RCC 7860 (cell line): ENCODE measurements at places on chromosomes 16 and 17.

GRCh38 chr17:17070931-17071330 is 28.7 kb downstream of the MPRIP start:
- no peak for DNase-seq

- DNase-seq, result no peak
Measured at GRCh38 chr17:82888583-82889495, 49.0 kb upstream of the ZNF750 start.

GRCh38 chr17:77125432-77125901 is 15.3 kb upstream of the SEC14L1 start:
- peak; percentile 100 for DNase-seq

DNA sequence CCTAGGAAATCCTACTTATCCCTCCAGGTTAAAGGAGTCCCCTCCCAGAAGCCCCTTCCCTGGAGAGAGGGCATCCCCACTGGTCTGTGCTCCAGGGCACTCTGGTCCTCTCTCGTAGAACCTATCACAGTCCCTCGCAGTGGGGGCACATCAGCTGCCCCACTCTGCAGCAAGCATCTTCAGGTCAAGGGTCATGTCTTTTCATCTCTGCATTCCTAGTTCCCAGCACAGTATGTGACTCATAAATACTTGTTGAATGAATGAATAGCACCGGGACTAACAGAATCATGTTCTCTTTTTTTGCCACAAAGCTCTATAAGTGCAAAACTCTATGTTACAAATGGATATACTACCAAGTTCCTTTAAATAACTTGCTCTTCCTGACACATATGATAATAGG is 36.0 kb downstream of the RNF157 start:
- peak; percentile 74 for DNase-seq

DNA sequence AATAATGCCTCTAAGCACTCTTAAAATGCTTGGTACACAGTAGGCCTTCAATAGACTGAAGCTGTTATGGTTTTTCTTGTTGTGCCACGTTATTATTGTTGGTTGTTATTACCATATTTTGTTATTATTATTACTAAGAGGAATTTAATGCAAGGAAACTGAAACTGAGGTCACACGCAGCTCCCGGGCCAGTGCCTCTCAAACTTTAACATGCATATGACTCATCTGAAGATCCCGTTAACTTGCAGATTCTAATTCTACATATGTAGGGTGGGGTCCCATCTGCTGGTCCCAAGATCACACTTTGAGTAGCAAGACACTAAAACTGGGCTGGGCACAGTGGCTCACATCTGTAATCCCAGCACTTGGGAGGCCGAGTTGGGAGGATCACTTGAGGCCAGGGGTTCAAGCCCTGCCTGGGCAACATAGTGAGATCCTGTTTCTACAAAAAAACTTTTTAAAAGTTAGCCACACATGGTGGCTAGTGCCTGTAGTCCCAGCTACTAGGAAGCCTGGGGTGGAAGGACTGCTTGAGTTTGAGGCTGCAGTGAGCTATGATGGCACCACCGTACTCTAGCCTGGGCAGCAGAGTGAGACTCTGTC is 888 bp downstream of the ACSM5 start:
- no peak for DNase-seq

DNA sequence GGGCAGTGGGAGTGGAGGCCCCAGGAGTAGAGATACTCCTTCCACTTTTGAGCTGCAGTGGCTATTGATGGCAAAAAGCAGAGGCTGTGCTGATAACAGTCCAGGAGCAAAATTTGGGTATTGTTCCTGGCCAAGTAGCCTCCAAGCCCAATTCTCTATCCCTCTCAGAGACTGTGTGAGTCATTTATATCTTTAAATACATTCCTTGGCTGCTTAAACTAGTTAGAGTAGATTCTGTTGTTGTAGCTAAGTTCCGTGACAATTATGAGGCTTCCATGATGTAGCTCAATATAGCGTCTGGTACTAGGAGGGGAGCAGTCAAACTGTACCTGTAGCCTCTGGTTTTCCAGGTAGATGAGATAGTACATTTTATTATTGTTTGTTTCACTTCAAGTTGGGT is 19.9 kb upstream of the UBE2G1 start:
- no peak for DNase-seq

GRCh38 chr17:40671282-40671681 is 6.3 kb upstream of the KRT222 start:
- DNase-seq, result no peak

- no peak for DNase-seq
Measured at GRCh38 chr16:4920826-4921225, 16.1 kb downstream of the PPL start.

DNA sequence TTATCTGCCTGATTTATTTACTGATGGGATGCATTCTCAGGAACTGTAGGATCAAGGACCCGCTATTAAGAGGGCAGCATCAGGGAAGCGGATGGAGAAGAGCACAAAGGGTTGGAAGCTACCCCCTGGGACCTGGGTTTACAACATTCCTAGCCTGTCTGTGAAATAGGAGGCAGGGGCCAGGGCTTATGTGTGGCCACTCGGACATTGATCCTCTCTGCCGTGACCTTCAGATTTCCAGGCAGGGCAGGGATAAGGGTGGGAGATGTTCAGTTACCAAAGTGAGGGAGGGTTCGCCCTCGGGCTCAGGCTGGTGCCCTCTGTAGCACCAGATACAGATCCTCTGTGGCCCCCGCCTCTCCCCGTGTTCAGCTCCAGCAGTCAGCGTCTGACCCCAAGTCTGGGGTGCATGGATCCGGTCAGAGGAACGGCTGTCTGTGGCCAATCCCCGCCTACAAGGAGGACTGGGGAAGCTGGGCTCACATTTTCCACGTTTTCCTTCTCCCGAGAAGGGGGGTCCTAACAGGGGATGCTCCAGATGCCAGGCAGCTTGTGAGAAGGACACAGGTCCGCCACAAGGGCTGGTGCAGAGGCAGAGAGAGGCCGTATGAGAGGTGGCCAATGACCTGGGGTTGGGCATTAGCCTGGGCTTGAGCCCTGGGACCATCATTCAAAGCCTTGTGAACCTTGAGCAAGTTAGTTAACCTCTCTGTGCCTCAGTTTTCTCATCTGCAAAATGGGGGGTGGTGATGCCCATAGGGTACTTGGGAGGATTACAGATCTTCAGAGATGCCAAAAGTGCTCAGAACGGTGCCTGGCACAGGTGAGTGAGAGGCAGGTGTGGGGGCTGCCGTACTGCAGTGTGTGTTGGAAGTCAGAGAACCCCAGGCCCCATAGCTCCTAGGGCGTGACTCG is 48.3 kb downstream of the ATP2C2 start:
- DNase-seq, result no peak

DNA sequence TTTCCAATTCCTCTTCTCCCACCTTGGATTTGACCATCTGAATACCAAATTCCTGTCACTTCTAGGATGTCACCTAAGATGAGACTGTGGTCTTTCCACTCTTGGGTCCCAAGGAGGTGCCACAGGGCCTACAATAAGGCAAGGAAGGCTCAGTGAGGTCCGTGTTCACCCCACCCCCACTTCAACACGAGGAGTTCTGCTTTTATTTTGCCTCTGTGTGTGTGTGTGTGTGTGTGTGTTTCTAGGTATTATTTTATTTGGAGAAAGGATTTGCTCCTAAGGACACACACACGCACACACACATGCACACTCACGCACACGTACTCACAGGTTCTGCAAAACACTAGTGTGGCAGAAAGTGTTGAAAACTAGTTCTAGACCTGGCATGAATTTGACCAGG is 24.5 kb upstream of the PHOSPHO1 start:
- no peak for DNase-seq

DNA sequence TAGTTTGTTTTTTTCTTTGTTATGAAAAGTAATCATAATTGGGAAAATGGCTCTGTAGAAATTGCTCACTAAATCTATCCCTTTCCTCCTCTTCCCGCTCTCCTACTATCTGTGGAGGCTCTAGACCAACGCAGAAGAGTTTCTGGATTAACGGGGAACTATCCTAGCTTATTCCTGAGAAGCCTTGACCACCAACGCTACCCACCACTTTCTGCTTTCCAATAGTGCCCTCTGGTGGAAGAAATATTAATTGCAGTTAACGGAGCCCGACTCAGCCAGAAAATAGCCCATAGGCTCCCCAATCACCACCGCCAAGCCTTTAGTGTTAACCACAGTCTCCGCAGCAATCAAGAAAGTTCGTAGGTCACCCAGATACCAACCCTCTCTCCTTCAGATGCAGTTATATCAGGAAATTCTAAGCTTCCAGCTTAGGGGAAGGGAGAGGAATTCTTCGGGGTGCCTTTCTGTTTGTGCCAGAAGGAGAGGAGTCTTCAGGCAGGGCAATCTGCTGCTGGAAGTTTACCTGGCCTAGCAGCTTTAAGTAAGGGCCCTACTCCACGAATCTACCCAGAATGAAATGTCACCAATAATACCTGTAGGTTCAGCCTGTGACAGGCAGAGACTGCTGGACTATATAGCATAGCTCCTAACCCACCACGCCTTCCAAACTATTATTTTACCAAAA is 23.0 kb upstream of the NSRP1 start:
- DNase-seq, result peak; percentile 40

DNA sequence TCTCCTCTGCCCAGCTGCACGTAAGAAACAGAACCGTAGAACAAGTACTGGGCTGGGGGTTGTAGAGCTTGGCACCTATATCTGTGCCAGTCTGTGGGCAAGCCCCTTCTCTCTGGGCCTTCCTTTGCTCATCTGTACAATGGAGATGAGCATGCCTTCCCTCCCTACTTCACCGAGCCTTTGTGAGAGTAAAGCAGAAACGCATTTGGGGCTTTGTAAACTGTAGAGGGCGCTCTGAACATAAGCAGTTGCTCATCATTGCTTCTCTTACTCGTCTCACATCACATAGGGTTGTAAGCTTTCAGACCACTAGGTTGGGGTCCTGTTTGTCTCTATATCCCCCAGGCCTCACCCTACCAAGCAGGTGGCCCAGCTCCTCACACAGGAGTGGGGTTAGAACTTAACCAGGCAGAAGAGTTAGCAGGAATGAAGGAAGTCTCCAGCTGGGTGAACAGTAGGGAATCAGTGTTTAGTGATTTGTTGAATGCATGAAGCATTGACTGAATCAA is 15.1 kb downstream of the SAMD14 start:
- DNase-seq, result peak; percentile 36

DNA sequence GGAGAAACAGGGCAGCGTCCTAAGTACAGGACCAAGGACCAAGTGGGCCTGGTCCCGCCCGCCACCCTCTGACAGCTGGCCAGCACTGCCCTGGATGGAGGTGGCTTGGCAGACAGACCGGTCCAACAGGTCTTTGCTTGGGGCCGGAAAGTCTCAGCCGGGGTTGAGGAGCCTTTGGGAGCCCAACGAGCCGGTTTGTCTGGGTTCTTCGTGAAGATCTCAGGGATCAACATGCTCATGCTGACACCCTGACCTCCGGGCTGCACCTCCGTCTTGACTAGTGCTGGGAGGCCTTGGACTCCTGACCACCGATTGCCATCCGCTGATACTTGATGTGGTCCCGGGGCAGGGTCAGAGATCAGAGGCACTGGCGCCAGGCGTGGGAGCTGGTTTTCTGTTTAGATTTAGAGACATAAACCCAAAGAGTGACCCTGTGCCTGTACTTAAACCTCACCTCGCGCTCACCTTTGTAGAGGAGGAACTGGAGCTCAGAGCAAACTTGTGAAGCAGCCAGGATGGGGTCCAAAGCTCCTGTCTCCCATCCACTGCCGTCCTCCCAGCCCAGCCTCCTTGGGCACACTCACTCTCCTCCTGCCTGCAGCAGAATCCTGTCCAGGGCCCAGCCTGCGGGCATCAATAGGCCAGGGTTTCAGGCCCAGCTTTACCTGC is 92.1 kb upstream of the GSE1 start:
- no peak for DNase-seq

DNA sequence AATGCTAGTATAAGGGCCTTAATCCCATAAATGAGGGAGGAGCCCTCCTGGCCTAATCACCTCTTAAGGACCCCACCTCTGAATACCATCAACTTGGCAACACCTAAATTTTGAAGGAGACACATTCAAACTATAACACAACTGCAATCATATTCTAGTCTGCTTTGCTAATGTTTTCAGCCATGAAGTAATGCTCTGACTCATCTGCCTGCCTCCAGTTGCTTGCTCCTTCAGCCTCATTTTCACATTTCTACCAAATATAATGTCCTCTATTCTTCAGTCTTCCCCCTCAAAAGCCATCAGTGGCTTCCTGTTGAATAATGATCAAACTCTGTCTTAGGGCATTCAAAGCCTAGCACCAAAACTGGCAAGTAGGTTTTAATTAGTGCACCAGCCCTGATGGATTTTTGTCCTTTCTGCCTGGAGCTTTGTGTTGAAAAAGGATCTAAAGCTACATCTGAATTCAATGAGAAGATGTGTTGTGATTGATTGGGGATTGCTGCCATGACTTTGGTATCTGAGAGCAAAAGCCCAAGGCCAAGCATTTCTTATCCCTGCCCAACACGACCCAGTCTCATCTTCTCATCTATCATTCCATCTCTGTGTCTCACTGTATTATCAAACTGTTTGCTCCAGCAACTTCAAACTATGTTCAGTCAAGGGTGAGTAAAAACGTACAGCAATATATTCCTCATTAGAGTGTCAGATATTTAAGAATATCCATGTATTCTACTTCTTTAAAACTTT is 140.8 kb upstream of the ELAC2 start:
- no peak for DNase-seq

GRCh38 chr17:50117202-50118051 is 12.5 kb downstream of the SAMD14 start:
- no peak for DNase-seq

- peak; percentile 78 for DNase-seq
Measured at GRCh38 chr17:63433746-63434591, 12.1 kb downstream of the CYB561 start.

- no peak for DNase-seq
Measured at GRCh38 chr16:513950-514349, 13.6 kb upstream of the CAPN15 start.

DNA sequence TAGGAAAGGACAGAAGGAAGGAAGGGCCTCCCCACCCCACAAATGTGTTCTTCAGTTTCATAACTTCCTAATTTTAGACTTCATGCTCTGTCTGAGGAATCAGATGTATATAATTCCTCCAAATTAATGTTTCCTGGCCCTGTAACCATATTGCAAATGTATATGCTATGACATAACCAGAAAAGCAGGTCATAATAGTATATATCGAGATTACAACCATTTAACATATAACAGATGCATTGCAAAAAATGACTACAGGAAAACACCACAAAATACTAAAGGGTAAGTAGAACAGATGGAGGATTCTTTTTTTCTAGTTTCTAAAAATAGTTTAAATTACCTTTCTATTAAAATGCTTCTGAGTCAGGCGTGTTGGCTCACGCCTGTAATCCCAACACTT is 3.1 kb upstream of the EXOC7 start:
- DNase-seq, result no peak

DNA sequence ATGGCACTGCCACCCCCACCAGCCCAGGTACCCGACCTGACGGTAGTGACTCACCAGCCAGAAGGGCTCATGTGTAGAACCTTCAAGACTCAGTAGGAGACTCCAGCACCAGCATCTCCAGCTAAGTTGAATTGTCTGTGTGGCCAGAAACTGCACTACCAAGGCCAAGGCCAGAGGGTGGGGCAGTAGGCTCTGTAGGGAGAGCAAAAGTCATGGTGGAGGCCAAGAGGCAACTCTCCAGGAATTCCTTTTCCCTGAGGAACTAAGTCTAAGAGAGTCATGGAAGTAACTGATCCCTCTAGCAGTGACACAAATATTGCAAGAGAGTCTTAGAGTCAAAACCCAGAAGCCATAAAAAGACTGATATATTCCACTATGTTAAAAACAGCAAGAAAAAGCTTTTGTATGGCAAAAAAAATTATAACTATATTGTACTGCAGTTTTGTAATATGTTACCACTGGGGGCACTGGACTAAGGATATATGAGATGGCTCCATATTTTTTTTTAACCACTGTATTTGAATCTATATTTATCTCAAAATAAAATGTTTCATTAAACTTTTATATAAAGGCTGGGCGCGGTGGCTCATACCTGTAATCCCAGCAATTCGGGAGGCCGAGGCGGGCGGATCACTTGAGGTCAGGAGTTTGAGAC is 30.2 kb upstream of the GUCY2D start:
- no peak for DNase-seq

GRCh38 chr16:86038926-86039310 is 140.0 kb downstream of the IRF8 start:
- DNase-seq, result no peak
